ENCODE measurements at places on chromosomes 3 and 15.

DNA sequence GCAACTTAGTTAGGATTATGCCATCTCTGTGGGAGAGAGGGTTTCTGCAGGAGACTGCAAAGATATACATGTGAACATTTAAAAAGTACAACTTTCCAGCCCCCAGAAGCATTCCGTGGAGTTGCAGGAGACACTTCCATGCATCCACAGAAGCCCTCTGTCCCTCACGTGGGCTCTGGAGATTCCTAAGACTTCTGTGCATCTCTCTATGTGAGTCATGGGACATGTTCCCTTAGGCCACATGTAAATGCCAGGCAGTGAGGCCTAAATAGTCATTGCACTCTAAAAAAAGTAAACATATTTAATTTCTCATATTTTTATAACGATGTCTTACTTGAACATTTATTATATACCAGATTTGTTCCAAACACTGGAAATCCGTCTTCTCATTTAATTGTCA is 126.5 kb upstream of the ROPN1 start:
- DNase-seq: no peak

GRCh38 chr3:113212150-113212843 is 940 bp downstream of the BOC start:
- DNase-seq: peak; percentile 32

DNA sequence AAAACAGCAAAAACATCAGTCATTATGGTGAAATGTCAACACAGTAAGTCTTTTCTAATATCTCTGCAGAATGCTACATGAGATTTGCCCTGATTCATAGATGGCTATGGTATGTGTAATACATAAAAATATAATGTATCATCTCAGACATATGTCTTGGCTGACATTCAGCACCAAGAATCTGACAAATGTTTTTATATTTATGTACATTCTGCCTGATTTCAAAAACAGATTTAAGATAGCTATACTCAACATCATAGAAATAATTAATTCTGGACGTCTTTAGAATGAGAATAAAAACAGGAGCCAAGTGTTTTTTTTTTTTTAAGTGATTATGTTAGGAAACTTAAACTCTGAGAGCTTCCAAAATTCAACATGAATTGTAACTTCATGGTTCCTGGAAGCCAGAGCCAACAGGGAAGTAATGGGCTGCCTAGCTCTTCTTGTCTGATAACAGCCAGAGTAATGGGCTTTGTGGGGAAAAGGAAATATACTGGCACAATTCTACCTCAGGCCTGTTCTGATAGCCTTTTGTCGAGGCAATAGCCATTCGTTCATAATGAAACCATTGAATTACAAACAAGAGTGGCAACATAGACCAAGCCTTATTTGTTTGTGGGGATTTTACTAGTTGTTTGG is 184.4 kb downstream of the VGLL4 start:
- no peak for DNase-seq

DNA sequence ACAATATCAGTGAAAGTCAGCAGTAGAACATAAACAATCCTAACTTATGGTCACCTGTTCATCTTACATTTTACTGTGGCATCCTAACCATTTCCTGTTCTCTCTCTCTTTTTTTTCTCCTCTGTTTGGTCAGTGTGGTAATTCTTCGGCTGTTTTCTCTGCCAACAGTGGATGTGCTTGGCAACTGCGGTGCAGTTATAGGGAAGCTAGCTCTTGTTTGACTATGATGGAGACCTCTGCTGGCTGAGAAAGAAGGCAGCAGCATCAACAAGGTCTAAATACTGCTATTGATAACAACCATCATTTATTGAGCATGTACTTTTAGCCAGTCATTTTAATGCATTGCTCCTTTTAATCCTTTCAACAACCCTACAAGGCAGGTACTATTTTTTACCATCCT is 723 bp upstream of the DRD3 start:
- no peak for DNase-seq

DNA sequence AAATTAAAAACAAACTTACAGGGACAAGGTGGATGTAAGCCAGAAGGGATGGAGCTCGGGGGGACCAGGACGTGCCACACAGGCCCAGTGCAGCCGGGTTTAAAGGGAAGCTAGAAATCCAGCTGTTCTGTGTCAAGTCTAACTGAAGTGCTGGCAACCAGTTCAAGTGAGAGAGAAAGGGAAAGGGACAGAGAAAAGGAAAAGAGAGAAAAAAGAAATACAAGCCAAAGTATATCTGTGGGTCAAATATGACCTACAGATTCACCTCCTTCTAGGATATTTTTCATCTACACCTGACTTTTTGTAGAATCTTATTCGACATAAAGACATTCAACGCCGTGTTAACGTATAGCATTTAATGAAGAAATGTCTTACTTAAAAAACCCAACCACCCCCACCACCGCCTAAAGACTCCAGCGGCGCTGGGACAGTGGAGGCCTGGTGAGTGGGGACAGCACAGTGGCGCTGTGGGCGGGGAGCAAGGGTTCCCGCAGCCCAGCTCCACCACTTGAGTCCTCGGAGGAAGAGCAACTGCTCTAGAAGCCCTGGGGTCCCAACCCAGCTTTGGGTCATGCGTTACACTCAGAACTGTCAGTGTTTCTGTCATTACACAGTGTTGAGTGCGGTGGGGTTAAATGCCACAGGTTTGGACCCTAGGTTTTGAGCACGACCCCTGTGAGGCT is 62.3 kb downstream of the CHSY1 start:
- no peak for DNase-seq

DNA sequence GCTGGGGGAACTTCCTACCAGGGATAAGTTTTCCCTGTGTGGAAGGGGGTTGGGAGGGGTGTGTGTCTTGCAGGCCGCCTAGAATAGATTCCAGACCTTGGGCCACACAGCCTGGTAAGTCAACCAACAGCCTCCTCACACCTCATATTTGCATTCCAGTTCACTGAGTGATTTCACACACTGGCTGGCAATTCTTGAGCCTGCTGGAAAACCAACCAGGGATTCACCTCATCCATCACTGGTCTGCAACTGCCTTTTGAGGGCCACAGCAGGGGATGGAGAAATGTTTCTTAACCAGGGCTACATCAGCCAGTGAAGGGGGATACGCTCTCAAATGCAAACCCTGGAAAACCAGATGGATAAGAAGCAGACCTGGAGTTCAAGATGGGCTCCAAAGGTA is 2.0 kb downstream of the FSTL1 start:
- no peak for DNase-seq

- DNase-seq: no peak
Measured at GRCh38 chr3:188196232-188196990, 42.5 kb downstream of the LPP start.

DNA sequence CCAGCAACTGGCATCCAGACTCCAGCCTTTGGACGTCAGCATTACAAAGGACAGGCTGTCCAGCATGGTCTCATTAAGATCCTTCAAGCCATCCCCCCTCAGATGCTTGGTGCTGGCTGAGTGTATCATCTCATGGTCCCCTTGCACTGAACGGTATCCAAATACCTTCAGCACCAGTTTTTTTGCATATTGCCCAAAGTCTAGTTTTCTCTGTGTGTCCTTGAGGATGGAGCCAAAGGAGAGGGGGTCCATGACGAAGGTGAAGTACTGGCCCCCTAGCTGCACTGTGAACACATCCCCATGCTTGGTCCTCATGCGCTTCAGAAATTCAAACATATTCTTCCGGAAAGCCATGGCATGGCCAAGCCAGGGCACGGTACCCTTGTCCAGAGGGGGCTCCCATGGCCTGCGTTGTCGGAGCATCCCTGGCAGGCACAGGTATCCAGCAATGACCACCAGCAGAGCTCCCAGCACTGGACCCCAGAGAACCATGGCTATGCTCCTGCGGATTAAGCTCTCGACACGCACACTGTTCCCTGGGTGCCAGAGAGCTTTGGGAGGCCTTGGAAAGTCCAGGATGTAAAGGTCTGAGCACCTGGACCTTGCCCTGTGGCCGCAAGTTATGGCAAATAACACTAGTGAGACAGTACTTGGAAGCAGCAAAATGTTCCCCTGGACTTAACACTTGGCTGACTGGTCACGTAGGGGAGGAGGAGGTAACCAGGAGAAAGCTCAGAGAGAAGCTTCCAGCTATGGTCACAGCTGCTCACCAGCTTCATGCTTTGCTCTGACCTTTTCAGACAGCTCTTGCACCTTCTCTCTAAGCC is at the start of gene CYP8B1:
CYP8B1 (minus strand) TSS at position 555 of the 827 bp plus-strand sequence; CDS start at position 492, 63 bp downstream.
- DNase-seq: no peak

- DNase-seq: no peak
Measured at GRCh38 chr3:134186391-134186790, 64.3 kb downstream of the RYK start.

DNA sequence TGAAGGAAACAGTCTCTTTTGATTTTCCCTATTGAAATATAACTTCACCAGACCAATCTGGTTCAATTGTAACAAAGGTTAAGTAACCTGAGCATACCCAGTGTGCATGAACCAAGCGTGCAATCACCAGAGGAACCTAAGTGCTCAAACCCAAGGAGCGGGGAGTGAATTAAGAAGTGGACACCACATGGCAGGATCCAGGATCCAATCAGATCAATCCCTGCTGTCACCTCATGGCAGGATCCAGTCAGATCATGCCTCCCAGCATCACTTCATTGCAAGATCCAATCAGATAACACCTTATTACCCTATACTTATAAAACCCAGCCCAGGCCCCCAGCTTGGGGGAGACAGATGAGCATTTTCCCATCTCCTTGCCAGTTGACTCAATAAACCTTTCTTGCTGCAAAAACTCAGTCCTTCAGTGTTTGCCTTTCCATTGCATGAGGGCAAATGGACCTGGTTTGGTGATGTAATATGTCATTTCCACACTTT is 38.9 kb upstream of the RNU6-1 start:
- DNase-seq: no peak

DNA sequence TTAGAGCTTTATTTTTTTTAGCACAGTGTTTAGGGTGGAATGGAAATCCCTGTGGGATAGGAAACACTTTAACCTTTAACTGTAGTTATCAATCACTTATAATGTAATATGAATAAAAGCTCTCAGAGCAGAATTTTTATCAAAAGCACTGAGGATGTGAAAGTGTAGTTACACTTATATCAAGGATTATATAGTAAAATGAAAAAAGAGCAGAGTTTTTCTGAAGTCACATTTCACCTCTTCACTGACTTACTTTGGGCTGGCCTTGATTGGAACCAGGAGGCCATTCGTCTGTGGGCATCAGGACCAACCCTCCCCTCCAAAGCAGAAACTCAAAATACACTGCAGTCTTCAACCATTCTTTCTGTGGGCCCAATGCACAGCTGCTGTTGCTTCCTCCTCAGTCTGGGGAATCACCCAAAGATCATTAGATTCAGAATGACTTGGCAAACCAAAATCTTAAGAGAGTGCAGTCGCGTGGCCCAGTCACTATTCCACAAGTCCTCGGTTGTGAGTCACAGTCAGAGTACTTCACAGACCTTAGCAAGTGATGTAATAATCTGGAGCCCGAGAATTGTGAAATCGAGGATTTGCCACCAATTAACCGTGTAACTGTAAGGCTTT is 132.6 kb upstream of the COL8A1 start:
- no peak for DNase-seq

GRCh38 chr3:134381831-134382442 is 7.7 kb upstream of the AMOTL2 start:
- no peak for DNase-seq

- DNase-seq: no peak
Measured at GRCh38 chr15:92503889-92504288, 110.2 kb downstream of the ST8SIA2 start.

- no peak for DNase-seq
Measured at GRCh38 chr15:69323893-69324430, 25.2 kb downstream of the PAQR5 start.

DNA sequence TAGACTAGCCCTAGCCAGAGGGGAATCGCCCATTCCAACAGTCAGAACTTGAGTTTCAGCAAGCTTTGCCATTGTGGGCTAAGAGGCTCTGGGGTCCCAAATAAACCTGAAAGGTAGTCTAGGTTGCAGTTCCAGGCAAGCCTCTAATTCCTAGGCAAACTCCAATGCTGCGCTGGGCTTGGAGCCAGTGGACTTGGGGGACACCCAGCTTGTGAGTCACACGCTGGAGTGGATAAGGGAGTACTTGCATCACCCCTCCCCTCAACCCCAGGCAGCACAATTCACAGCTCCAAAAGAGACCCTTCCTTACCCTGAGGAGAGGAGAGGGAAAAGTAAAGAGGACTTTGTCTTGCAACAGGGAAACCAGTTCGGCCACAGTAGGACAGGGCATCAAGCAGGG is 105.2 kb upstream of the DPPA4 start:
- no peak for DNase-seq

- DNase-seq: no peak
Measured at GRCh38 chr15:92162657-92163056, 231.0 kb upstream of the ST8SIA2 start.

DNA sequence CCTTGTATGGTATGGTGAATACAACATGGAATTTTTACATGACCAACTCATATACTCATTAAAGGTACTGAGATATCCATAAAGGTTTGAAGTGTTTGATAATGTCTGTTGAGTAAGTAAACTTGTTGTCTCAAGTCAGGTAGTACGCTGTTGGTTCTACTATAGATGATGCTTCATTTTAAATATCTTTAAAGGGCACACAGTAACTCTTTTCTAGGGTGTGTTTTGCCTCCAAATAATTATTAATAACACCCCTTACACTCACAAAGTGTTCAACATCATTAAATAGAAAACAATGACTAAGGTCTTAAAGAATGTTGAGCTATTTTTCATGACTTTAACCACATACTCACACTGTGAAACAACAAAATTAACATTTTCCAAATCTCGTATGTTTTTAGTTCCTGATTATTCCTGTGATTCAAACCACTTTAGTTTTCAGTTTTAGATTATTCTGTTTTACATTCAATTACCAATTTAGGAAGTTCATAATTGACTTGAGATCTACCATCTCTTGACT is 220.0 kb upstream of the NANOGP8 start:
- DNase-seq: no peak

DNA sequence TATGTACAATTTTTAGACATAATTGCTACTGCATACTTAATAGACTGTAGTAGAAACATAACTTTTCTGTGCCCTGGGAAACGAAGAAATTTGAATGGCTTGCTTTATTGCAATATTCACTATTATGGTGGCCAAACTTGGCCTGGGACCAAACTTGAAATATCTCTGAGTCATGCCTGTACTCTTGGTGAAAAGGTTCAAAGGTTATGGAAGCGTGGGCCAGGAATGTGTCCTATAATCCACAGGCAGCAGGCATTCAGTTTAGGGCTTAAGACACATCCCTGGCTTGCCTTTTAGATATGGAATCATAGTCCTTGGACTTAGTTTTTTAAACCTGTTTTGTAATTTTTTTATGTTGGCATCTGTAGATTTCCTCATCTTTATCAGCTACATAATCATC is 124.3 kb downstream of the LRIG1 start:
- no peak for DNase-seq

- DNase-seq: no peak
Measured at GRCh38 chr15:81166636-81167305, 29.9 kb upstream of the IL16 start.
